ENCODE measurements at places on chromosomes 13 and 19.

DNA sequence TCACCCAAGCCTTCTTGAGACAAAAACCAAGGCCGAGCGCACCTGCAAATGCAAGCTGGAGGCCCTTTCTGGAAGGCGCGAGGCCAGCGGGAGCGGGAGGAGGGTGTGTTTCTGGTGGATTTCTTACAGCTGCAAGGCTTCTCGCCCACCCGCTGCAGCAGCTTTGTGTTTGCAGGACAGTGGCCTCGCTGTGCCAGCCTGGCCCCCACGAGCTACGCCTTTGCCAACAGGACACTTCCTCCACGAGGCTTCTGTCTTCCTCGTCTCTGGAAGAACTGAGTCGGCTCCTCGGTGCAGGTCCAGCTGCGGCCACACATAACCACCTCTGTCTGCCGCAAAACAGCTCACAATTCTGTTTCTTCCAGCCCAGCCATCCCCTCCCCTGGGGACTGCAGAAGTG lies 10.1 kb downstream of the ATCAY start:
- DNase-seq: no peak

GRCh38 chr13:113906571-113906970 lies 42.7 kb upstream of the GAS6 start:
- DNase-seq: no peak

- peak; percentile 64 for DNase-seq
Measured at GRCh38 chr19:43501661-43502418, 2.7 kb downstream of the PHLDB3 start.

DNA sequence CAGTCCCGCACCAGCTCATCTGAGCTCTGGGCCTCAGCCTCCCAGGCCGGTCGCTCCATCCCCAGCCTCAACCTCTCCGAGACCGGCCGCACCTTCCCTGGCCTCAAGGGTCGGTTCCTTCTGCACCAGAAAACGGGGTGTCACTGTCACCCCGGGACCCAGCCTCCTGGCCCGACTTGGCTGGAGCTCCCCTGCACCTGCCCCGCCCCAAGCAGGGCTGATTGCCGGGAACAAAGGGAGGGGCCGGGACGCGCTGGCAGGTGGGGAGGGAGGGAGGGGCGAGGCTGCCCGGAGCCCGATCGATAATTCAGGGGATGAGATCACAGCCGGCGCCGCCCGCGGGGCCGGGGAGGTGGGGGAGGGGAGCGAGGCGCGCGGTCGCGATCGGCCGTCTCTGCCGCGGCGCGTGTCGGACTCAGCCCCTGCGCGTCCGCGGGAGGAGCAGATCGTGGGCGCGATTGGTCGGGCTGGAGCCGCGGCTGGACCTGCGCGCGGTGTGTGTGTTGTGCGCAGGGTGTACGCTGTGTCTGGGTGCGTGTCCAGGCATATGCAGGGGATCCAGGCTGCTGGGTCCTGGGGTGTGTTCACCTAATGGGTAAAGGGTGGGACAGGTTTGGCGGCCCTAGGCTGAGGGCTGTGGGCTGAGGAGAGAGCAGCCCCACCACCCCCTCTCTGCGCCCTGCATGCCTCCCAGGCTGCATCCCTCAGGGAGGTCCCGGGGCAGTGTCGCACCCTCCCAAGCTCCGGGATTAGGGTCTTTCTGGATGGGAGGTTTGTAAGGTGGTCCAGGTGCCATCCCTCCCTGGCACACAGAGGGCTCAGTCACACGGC lies 1.1 kb upstream of the SHC2 start:
- DNase-seq: peak; percentile 73

DNA sequence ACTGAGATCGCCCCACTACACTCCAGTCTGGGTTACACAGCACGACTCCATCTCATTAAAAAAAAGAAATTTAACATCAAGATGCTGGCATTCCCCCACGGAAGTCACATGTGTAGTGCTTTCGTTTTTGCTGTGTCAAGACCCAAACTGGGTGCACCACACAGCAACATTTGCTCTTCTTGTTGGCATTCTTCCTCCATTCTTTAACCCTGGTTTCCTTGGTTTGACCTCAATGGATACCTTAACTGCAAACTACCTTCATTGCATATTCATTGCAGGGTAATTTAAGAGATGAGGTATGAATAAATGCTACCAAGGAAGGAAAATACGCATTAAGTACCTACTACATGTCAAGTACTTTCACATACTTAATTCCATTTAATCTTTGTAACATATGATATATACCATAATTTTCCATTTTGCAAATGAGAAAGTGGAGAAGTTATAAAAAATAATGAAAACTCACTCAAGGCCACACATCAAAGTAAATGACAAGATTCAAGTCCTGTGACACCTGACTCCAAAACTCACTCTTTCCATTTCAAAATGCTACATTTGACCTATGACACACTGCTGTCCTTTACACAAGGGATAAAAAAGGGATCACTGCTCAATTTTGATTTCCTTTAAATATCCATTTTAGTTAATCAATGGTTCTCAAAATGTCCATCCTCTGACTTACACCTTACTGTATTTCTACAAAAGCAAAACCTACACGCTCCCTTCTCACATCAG lies 59.2 kb downstream of the STK24 start:
- DNase-seq: no peak
